ENCODE measurements at places on chromosomes 2 and 18. TPM values are rescaled to one million over a fixed set of nuclear protein-coding genes. Genes with fewer than 3 reads are reported as not detected.

DNA sequence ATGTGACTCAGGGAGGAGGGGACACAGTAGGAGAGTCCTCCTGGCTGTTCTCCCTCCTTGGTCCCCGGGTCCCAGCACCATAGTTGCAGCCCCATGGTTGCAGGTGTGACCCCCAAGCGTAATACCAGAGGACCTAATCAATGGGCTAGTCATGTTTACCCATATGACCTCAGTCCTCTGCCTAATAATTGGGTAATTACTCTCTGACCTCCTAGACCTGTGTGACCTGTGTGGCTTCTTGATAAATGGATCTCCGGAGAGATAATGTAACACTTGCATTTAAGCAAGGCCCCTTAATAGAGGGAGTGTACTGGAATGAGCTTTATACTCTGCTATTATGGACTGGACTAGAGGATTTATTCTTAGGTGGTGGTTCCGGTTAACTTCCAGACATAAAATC, 32.2 kb upstream of the GMCL1 start:
- no peak for DNase-seq
- H3K36me3 ChIP-seq, result no peaks in the 10 kb centered on the region
- H3K27me3 ChIP-seq, result no peaks in the 10 kb centered on the region
- peaks cover 7% of the 10 kb centered on the region for H3K4me1 ChIP-seq
- no peak overlapping the region for H3K4me3 ChIP-seq

GRCh38 chr18:79852561-79853302, 55.0 kb downstream of the KCNG2 start:
- H3K36me3 ChIP-seq, result no peaks in the 10 kb centered on the region
- H3K27me3 ChIP-seq, result no peaks in the 10 kb centered on the region
- DNase-seq, result no peak

GRCh38 chr2:205058409-205058808, 513.1 kb downstream of the PARD3B start:
- no peak overlapping the region for H3K27ac ChIP-seq
- H3K27me3 ChIP-seq, result no peaks in the 10 kb centered on the region
- no peak overlapping the region for H3K4me3 ChIP-seq
- no peaks in the 10 kb centered on the region for H3K36me3 ChIP-seq
- no peak for DNase-seq
- H3K4me1 ChIP-seq, result peaks cover 10% of the 10 kb centered on the region

Gene FBXO15
- 0.90 TPM for total RNA-seq

GRCh38 chr2:171513719-171514160, 8.5 kb upstream of the CYBRD1 start:
- peaks cover 2% of the 10 kb centered on the region for H3K27me3 ChIP-seq
- H3K4me1 ChIP-seq, result no peaks in the 10 kb centered on the region
- H3K36me3 ChIP-seq, result no peaks in the 10 kb centered on the region
- no peak for DNase-seq

DNA sequence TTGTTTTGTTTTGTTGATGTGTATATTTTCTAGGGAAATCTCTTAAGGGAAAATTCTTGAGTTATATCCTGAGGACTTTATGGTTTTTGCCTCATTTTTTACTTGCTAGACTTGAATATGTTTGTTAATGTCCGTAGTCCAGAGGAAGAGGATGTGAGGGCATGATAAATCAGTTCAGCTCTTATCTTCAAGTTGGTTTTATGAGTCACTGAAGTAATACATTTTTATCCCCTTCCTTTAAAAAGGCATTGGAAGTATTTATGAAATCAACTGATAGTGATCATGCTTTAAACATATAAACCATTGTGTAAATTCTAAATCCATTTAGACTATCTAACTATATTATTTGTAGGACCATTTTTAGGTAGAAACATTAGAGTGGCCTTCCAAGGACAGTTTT, 43.9 kb upstream of the CYBRD1 start:
- no peak overlapping the region for H3K27ac ChIP-seq
- H3K27me3 ChIP-seq, result no peaks in the 10 kb centered on the region
- no peak overlapping the region for H3K4me3 ChIP-seq
- peak; percentile 69 for DNase-seq
- peaks cover 2% of the 10 kb centered on the region for H3K4me1 ChIP-seq
- peaks cover 3% of the 10 kb centered on the region for H3K36me3 ChIP-seq

Gene ACTG2
- 349 TPM for total RNA-seq

GRCh38 chr2:23513245-23513871, 128.4 kb downstream of the KLHL29 start:
- peaks cover 4% of the 10 kb centered on the region for H3K4me1 ChIP-seq
- H3K27me3 ChIP-seq, result no peaks in the 10 kb centered on the region
- no peak overlapping the region for H3K27ac ChIP-seq
- H3K4me3 ChIP-seq, result no peak overlapping the region

DNA sequence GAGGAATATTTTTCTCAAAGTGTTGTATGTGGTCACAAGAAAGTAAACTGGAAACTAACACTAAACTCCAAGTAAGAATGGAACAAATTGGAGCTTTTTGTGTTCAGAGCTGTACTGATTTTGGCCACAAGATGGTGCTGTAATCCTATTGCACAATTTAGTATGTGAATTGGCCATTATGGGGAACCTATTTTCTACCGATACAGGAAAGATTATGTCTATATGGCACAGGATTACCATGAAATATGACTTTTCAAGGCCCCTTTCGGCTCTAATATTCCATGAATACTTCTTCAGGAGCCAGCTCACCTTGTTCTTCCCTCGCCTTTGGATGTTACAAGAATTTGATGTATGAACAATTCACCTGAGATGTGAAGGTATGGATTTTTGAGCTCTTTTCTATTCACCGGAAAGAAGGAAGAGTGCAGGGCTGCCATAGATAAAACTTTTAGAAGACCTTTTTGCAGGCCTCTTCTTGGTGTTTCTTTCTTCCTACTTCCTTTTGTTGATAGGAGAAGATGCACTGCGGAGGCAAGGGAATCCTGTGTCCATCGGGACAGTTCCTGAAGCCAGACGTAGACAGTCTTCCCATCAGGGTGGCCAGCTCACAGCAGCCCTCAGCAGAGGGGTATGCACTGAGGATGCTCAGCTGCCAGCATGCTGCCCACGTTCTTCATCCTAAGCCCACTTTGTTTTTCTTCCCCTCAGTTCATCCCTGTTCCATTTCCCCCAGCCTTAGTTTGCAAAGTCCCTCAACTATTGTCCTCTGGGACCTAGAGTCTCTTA, 13.3 kb downstream of the MRPL44 start:
- H3K4me3 ChIP-seq, result no peak overlapping the region
- no peaks in the 10 kb centered on the region for H3K27me3 ChIP-seq
- no peak overlapping the region for H3K27ac ChIP-seq

DNA sequence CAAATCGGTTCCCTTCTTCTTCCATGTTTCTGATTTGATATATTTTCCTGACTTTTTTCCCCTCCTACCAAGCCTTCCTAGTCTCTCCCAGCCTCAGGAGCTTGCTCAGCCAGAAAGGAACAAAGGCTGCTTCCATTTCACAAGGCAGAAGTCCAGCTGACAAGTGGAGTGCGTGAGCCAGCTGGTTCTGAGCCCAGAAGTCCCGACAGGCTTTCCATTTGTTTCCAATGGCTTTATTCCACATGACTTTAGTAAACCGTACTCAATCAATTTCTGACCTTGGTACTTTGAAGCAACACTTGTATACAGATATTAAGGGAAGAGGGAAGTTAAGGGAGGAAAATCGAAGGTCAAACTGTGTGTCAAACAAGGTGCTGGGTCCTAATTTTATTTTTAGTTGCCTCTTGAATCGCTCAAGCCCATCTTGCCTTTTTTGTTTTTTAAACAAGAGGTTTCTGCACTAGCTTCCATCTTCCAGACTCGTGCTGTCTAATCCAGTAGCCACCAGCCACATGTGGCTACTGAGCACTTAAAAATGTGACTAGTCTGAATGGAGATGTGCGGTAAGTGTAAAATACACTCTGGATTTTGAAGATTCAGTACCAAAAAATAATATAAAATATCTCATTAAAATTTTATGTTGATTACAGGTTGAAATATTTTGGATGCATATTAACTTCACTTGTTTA, 36.2 kb downstream of the WIPF1 start:
- no peak overlapping the region for H3K27ac ChIP-seq
- no peak overlapping the region for H3K4me3 ChIP-seq
- H3K36me3 ChIP-seq, result peaks cover 2% of the 10 kb centered on the region
- DNase-seq, result peak; percentile 66
- H3K4me1 ChIP-seq, result no peaks in the 10 kb centered on the region

- no peaks in the 10 kb centered on the region for H3K27me3 ChIP-seq
- no peaks in the 10 kb centered on the region for H3K36me3 ChIP-seq
- peak; percentile 4 for DNase-seq
- H3K4me3 ChIP-seq, result no peak overlapping the region
- H3K27ac ChIP-seq, result no peak overlapping the region
Observed at GRCh38 chr2:56357655-56358295, 174.0 kb downstream of the CCDC85A start.

Gene NCK2
- total RNA-seq, result 25.8 TPM

- H3K4me1 ChIP-seq, result no peaks in the 10 kb centered on the region
- no peak overlapping the region for H3K27ac ChIP-seq
- H3K4me3 ChIP-seq, result no peak overlapping the region
- no peak for DNase-seq
- no peaks in the 10 kb centered on the region for H3K36me3 ChIP-seq
Observed at GRCh38 chr2:9692456-9693195, 61.8 kb upstream of the YWHAQ start.

GRCh38 chr2:160303076-160303475, 103.0 kb upstream of the ITGB6 start:
- H3K4me3 ChIP-seq, result no peak overlapping the region
- peaks cover 34% of the 10 kb centered on the region for H3K36me3 ChIP-seq
- peaks cover 19% of the 10 kb centered on the region for H3K4me1 ChIP-seq
- H3K27me3 ChIP-seq, result no peaks in the 10 kb centered on the region
- H3K27ac ChIP-seq, result no peak overlapping the region

DNA sequence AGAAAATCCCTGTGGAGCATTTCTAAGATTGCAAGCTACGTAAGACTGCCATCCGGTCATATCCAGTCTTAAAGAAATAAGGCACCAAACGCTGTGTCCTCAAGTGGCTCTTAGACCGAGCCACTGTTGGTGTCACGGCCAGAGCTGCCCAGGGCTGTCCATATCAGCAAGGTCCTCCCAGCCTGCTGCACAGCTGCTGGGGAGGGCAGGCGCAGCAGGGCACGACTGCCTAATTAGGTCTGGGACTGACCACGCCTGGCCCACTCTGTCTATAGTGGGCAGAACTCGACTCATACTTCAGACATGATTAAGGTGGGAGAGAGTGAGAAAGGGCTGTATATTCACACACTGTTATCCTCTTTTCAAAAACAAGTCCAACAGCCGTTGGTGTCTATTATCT, 39.3 kb downstream of the EIPR1 start:
- H3K4me1 ChIP-seq, result no peaks in the 10 kb centered on the region
- H3K36me3 ChIP-seq, result peaks cover 6% of the 10 kb centered on the region
- no peak overlapping the region for H3K27ac ChIP-seq

DNA sequence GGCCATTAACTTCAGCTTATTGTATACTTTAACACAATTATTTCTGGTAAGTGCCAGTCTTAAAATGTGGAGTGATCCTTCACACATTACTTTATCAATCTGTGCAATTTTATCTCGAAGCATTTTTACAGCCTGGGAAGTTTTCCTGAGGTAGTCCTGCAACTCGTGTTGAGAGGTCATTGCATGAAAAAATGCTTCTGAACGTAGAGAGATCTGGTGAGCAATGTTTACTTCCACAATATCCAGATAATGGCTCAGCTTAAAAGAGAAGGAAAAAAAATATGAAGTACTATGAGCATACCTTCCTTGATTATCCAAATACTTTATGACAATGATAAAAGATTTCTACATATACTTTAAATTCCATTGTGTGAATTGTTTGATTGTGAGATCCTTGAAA, 57.0 kb downstream of the VPS54 start:
- H3K27ac ChIP-seq, result no peak overlapping the region
- no peaks in the 10 kb centered on the region for H3K4me1 ChIP-seq
- no peaks in the 10 kb centered on the region for H3K27me3 ChIP-seq
- H3K36me3 ChIP-seq, result peaks cover 4% of the 10 kb centered on the region

GRCh38 chr2:222465746-222466145, 41.4 kb downstream of the SGPP2 start:
- no peaks in the 10 kb centered on the region for H3K27me3 ChIP-seq
- H3K27ac ChIP-seq, result no peak overlapping the region
- no peak overlapping the region for H3K4me3 ChIP-seq
- no peaks in the 10 kb centered on the region for H3K36me3 ChIP-seq

Data from IMR-90 (cell line).